Hepatocyte (in vitro differentiated cells): ENCODE measurements at places on chromosomes 6 and 20.

GRCh38 chr6:134195164-134195906, 122.6 kb downstream of the SGK1 start:
- no peak for DNase-seq

- DNase-seq = no peak
Observed at GRCh38 chr6:122454673-122455072, 16.9 kb downstream of the SERINC1 start.

GRCh38 chr20:63282946-63283345, 10.0 kb upstream of the COL20A1 start:
- no peak for DNase-seq

- no peak for DNase-seq
Observed at GRCh38 chr20:41094353-41095055, 42.8 kb upstream of the PLCG1 start.

- no peak for DNase-seq
Observed at GRCh38 chr6:169246445-169246844, 7.2 kb downstream of the THBS2 start.

GRCh38 chr6:36958775-36959554, 4.4 kb downstream of the PI16 start:
- DNase-seq = no peak

GRCh38 chr20:17343656-17344452, 117.0 kb downstream of the PCSK2 start:
- DNase-seq = no peak

- no peak for DNase-seq
Observed at GRCh38 chr6:84078335-84078734, 44.8 kb downstream of the MRAP2 start.

GRCh38 chr6:121678245-121678644, 242.8 kb downstream of the GJA1 start:
- DNase-seq = no peak

GRCh38 chr20:9160757-9161156, 91.9 kb downstream of the PLCB4 start:
- no peak for DNase-seq

GRCh38 chr6:26252077-26252472, 112.9 kb upstream of the BTN3A2 start:
- DNase-seq = no peak

GRCh38 chr6:37862992-37863391, 43.5 kb downstream of the ZFAND3 start:
- no peak for DNase-seq

GRCh38 chr6:3797231-3798054, 45.9 kb upstream of the PXDC1 start:
- DNase-seq = no peak

- no peak for DNase-seq
Observed at GRCh38 chr20:50712771-50713656, 18.4 kb upstream of the PARD6B start.

- DNase-seq = no peak
Observed at GRCh38 chr20:38197217-38197616, 32.1 kb upstream of the TGM2 start.

DNA sequence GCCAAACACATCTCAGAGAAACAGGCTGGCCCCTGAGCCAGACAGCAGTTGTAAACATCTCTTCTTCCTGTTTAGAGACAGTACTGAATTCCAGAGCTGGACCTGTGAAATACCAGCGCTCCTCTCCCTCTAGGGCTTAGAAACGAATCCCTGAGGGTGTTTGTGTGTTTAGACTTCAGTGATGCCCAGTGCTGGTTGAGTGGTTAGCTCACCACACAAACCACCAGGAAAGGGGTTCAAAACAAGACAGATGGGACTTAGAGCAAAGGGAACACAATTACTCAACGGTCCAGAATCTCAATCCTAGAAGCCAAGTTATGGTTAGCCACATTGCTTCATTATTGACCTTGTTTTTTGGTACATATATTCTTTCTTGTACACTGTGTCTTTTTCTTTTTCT, 108.7 kb upstream of the TMEM170B start:
- DNase-seq = peak; percentile 38
